ENCODE measurements at places on chromosomes 3 and 15.

DNA sequence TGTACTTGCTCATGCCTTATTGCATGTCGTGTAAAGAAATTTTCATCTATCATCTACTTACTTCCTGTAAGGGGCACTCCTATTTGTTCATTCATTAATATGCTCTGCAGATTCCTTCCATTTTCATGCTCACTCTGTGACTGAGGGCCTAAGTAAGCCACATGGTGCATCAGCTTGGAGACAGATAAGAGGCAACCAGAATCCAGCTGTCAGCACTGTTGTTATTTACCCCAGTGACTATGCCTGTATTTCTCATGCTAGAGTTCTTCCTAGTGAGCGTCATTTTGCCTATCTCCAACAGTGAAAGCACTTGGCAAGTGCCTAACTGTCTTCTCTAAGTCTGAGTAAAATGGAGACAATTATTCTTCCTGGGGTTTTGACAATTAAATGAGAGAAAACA is 124.8 kb upstream of the ABI3BP start:
- DNase-seq = no peak

DNA sequence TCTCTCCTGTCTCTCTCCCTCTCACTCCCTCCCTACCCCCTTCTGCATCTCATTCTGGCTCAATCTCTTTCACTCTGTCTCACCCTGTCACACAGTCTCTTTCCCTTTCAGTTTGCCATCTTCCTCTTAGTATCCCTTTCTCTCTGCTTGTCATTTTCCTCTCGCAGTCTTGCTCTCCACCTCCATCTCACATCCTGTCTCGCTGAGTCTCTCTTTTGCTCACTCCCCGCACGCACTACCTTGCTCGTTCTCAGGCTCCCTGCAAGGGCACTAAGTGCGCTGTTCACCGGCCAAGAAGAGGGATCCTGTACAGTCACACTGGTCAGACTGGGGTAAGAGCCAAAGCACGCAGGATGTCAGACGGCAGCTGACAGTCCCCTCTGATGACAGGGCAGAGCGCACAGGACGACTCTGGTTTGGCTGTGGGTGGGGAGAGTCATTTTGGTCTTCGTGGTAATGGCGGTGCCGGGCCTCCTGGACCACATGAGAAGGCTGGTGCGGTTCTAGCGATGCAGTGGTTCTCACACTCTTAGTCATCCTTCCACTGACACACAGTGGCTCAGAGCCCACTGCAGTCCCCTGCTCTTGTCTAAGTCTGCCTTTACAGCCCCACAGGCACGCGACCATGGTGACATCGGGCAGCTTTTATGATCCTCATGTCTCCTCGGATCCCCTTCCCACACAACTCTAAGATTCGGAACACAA is 356.8 kb downstream of the FOXP1 start:
- peak; percentile 69 for DNase-seq

DNA sequence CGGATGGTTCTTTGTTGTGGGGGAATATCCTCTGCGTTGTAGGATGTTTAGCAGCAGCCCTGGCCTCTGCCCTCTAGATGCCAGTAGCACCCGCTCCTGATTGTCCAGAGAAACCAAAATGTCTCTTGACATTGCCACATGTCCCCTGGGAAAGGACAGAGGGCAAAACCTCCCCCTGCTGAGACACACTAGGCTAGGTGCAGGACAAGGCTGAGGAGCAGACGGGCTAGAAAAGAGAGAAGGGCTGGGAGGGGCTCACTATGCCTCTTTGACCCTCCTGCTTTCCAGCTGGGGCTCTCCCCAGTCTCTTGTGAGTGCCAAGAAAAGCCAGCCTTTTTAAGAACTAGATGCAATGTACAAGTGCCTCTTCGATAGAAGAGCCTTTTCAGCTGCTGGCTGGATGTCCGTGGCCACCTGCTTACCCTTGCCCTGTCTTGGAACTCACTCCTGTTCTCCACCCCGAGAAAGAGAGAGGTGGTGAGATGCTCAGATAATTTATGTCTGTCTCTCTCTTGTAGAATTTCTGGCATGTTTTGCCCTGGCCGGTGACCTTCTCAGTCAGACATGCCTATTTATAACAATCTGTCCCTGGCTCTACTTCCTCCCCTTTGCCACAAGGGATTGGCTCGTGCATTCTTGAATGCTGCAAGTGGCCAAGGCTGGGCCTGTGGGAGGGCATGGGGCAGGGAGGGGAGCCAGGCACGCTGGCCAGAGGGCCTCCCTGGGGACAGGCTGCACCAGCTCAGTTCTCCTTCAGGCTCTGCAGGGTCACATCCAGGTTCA is 142.6 kb downstream of the RPLP1 start:
- DNase-seq = no peak

- DNase-seq = no peak
Observed at GRCh38 chr3:100761951-100762350, 52.7 kb downstream of the TFG start.

DNA sequence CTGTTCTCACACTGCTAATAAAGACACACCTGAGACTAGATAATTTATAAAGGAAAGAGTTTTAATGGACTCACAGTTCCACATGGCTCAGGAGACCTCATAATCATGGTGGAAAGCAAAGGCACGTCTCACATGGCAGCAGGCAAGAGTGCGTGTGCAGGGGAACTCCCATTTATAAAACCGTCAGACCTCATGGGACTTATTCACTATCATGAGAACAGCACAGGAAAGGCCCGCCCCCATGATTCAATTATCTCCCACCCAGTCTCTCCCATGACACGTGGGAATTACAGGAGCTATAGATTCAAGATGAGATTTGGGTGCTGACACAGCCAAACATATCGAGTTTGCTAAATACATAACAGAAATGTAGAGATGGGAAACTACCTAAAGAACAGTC is 39.5 kb upstream of the DGKG start:
- no peak for DNase-seq

GRCh38 chr3:78725703-78726246 is 1042.0 kb downstream of the ROBO1 start:
- no peak for DNase-seq
